H7 (cell line): ENCODE measurements at places on chromosomes 5 and 9. TPM values are rescaled to one million over a fixed set of nuclear protein-coding genes. Genes with fewer than 3 reads are reported as not detected.

DNA sequence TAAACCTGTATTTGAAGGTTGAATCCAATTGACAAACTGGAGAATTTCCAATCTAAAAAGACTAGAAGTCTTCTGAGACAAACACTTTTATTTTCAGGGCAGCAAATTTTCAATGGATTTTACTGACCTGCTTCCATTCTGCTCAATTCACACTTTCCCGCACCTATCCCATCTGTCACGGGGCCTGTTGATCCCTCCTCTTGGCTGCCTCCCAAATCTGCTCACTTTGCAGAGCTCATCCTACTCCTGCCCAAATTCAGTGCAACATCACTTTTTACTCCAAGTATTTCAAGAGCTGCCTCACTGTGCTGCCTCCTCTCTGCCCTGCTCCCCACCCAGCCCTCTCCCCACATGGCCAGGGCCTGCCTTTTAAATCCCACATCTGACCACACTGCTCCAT, 35.1 kb downstream of the GOLM1 start:
- DNase-seq = no peak

GRCh38 chr5:73122875-73123810, 2.8 kb downstream of the TMEM171 start:
- DNase-seq = peak; percentile 66

GRCh38 chr5:139065306-139065705, 132.9 kb downstream of the SIL1 start:
- DNase-seq = no peak

The CER1 gene
- total RNA-seq = 197 and 1,033 TPM in 2 replicates

- DNase-seq = no peak
Observed at GRCh38 chr5:82405618-82406204, 127.6 kb upstream of the RPS23 start.

The C5orf24 gene
- 15.4 and 21.0 TPM in 2 replicates for total RNA-seq

DNA sequence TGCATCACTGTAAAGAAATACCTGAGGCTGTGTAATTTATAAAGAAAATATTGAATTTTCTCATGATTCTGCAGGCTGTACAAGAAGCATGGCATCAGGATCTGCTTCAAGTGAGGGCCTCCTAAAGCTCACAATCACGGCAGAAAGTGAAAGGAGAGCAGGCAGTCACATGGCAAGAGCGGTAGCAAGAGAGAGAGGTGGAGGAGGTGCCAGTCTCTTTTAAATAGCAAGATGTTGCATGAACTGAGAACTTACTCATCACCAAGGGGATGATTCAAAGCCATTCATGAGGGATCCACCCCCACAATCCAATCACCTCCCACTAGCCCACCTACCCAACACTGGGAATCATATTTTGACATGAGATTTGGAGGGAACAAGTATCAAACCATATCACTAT, 184.5 kb upstream of the PAPPA start:
- no peak for DNase-seq

GRCh38 chr5:126869005-126869451, 92.1 kb downstream of the LMNB1 start:
- peak; percentile 84 for DNase-seq

DNA sequence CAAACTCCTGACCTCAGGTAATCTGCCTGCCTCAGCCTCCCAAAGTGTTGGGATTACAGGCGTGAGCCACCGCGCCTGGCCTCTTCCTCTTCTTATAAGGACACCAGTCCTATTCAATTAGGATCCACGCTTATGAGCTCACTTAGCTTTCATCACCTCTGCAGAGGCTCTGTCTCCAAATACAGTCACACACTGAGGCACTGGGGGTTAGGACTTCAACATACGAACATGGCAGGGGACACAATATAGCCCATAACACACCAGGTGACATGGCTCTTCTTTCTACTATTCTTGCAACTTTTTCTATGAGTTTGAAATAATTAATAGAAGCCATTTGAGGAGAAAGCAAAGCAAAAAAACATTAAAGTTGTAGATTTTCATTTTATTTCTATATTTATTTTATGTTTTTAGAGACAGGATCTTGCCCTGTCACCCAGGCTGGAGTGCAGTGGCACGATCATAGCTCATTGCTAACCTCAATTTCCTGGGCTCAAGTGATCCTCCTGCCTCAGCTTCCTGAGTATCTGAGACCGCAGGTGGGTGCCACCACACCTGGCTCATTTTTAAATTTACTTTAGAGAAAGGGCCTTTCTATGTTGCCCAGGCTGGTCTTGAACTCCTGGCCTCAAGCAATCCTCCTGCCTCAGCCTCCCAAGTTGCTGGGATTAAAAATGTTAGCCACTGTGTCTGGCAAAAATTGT, 6.0 kb upstream of the PRRT1B start:
- DNase-seq = no peak

DNA sequence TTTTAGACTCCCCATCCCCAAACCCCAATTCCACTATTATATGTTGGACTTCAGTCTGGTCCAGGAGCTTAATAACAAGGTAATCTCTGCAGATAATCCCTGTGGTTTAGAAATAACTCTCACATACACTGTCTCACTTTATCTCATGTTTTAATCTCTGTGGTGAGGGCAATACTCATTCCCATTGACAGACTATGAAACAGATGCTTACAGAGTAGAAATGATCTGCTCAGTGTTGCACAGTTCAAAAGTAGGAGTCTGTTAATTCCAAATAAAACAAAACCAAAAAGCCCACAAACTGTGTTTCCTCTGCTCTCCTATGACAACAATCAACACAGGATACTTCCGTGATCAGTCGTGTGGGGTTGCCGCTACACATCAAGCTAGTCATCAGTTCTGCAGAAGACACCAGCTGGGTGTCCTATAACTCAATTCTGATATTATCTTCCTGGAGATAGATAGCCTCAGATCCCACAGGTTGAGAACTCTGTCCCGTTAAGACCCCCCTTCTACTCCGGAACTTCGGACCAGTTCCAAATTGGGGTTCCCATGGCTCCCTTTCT, 26.3 kb upstream of the FANCC start:
- no peak for DNase-seq

DNA sequence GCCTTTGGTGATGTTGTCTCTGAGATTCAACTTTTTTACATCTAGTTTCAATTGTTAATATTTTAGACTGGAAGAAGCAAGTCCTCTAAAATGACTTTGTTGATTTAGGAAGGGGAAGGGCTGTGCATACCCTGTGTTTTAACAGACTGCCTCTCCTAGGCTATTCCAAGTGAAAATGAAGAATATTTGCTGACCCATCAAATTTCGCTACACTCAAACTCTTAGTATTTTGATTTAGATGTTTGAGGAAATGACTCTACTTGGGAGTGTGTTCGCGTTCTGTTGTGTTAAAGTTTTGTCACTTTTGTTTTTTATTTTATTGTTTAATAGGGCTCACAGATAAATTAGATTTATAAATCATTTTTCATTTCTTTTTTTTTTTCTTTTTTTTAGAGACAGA, 3.6 kb downstream of the MARVELD2 start:
- no peak for DNase-seq

The FAM221B gene
- total RNA-seq = not detected in 2 replicates

The WNT8A gene
- total RNA-seq = 7.5 and 13.2 TPM in 2 replicates

DNA sequence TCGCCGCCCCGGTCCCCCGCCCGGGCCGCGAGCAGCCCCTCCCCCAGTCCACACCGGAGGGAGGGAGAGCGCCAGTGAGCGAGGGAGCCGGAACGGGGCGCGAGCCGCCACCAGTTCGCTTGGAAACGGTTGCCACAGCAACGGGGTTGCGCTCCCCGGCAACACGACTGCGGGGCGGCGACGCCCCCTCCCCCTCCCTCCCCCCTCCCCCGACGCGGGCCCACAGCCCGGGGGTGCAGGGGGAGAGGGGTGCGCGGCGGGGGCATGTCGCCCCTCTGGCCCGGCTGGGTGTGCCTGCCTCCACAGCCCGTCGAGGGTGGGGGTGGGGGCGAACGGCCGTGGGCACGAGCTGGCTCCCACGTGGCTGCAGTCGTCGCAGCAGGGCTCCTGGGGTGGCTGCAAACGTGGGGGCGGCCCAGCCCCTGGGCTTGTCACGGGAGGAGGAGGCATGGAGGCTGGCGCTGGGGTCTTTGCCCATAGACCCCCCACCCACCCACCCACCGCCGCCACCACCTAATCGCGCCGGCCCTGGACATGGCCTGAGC, 524 bp downstream of the PRR7 start:
- DNase-seq = peak; percentile 97

DNA sequence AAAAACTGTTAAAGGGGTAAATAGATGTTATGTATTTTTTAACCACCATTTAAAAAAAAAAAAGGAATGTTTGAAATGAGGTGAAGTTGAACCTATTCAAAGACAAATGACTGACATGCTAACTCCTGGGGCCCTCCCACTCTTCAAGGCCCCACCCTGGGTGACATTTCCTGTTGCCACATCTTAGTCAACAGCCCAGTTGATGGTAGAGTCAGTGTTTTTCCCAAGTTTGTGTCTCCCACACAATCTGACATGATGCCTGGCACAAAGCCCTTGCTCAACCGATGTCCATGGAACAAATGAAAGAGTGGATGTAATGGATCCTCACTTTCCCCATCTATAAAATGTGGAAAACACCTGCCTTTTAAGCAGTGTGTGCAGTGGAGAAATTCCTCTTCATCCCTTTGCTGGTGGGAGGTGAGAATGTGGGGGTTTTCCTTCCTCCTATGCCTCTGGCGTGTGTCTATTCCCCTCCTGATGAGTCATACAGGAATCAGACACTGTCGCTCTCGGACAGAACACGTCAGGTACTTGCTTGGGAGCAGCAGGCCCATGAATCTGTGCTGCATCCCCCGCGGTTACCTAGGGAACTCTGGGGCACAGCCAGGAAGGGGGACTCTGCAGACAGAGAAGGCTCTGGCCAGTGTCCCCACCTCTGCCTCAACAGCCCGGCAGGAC, 13.7 kb upstream of the ADRA1B start:
- DNase-seq = no peak

The CDO1 gene
- total RNA-seq = 9.2 and 9.9 TPM in 2 replicates

DNA sequence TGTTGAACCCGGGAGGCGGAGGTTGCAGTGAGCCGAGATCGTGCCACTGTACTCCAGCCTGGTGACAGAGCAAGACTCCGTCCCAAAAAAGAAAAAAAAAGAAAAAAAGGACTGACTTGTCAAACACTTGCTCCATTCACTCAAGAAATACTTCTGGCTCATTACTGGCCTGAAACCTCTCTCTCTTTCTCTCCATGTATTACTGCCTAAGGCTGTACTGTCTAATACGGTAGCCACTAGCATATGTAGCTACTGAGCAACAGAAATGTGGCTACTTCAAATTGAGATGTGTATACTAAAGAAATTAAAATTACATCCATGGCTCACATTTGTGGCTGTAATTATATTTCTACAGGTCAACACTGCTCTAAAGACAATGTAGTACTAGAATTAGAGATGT, 39.2 kb downstream of the GLIS3 start:
- DNase-seq = no peak

GRCh38 chr9:91764661-91765060, 185.4 kb downstream of the ROR2 start:
- DNase-seq = no peak

DNA sequence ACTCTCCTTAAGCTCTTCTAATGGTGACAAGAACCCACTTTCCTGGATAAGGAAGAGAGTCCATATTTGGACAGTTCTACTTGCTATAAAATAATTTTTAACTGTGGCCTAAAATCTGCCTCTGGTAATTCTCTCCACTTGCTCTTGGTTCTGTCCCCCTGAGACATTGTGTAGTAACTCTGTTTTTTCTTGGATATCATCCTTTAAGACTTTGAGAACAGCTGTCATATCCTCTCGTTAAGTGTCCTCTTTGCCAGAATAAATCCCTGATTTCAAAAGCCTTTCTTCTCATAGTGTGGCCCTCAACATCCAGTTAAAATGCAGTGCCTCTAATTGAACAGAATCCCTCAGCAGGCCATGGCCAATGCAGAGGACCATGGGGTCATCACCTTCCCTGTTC, 101.5 kb downstream of the ARHGEF28 start:
- no peak for DNase-seq

- no peak for DNase-seq
Observed at GRCh38 chr5:40384782-40385390, 294.8 kb upstream of the PTGER4 start.

- DNase-seq = no peak
Observed at GRCh38 chr9:121633119-121633714, 18.2 kb upstream of the DAB2IP start.

DNA sequence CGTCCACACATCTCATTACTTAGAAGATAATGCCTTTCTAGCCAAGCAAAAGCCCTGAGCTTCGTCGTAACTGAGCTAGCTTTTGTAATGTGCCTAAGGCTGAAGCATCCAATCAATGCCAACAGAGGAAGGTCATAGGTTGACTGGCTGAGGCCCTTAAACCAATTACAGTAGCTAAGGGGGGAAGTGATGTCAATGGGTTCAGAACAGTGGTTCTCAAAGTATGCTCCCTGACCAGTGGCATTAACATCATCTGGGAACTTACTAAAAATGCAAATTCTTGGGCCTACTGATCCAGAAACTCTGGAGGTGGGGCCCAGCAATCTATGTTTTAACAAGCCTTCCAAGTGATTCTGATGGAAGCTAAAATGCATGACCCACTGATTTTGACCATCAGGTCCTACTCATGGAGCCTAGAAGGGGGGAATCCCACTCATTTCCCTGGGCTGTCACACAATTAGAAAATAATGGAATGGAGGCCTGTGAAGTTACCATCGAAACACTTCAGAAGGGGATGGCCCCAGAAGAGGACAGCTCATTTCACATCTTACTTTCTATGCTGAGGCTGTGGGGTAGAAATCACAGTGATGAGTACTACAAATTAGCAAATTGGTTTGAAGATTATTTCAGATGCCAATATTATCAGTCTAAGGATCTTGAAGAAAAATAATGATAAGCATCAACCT, 4.8 kb upstream of the VLDLR start:
- no peak for DNase-seq

- DNase-seq = no peak
Observed at GRCh38 chr9:123534336-123534735, 178.3 kb downstream of the CRB2 start.

GRCh38 chr9:83906144-83906543, 15.1 kb downstream of the KIF27 start:
- DNase-seq = no peak

DNA sequence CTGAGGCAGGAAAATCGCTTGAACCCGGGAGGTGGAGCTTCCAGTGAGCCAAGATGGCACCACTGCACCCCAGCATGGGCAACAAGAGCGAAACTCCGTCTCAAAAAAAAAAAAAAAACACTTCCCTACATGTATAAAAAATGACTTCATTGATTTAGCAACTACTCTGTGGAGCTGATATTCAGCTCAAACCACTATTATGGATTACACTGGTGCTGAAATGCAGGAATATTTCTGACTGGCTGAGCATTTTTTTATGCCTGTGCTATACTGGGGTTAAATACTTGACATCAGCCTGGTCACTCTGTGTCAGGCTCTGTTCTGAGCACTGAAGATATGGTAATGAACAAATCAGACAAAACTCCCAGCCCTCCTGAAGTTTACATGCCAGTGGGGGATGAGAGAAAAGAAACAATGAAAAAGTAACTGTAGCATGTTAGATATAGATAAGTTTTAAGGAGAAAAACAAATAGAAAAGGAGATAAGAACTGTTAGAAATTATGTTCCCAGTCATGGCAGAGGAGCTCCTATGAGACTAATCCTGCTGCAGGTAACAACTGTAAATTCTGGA, 22.6 kb upstream of the TTC39B start:
- DNase-seq = no peak
